Stimulated activated CD4-positive, alpha-beta T cell treated with anti-CD3 and anti-CD28 coated beads, Interleukin-15, amount 100 ng/mL, for 48 hours (primary cell): ENCODE measurements at places on chromosomes 3 and 15.

DNA sequence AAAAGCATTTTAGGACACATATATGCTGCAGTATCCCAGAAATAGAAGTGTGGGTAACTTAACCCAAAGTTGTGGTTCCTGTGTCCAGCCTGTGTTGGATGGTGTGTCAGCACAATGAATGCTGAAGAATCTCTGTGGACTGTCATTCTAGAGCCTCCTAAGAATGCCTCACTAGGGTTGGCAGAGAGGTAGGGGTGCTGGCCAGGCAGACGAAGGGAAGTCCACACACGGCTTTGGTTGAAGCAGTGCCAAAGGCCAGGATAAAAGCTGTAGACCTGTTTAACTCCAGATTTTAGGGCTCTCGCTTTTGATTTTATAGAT, 43.7 kb upstream of the TIPARP start:
- no peak for DNase-seq

DNA sequence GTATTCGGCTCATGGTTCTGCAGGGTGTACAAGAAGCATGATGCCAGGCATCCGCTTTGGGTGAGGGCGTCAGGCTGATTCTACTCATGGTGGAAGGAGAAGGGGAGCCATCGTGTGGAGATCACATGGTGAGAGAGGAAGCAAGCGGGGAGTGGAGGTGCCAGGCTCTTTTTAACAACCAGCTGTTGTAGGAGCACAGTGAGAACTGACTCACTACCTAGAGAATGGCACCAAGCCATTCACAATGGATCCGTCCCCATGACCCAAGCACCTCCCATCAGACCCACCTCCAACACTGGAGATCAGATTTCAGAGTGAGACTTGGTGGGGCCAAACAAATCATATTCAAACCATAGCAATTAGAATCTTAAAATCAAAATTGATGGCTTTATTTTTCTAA, 259.8 kb upstream of the CTDSPL start:
- DNase-seq: no peak

GRCh38 chr3:31968927-31969418, 12.1 kb downstream of the OSBPL10 start:
- DNase-seq: no peak

DNA sequence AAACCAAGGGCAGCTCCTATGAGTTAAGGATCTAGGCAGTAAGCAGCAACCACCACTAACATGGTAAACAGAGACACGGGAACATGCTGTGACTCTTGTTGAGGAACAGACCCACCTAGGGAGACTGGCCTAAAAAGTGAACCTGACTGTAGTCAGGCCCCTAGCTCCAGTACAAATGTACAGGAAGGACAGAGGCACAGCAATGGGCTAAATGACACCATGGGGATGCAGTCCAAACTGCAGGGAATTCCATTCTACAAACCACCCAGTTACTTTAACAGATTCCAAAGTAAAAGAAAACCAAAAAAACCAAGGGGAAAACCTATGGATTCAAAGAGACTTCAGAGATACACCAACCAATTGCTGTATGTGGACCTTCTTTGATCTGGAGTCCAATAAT, 28.2 kb upstream of the CGNL1 start:
- no peak for DNase-seq

GRCh38 chr3:173591401-173591800, 193.9 kb downstream of the NLGN1 start:
- DNase-seq: no peak

DNA sequence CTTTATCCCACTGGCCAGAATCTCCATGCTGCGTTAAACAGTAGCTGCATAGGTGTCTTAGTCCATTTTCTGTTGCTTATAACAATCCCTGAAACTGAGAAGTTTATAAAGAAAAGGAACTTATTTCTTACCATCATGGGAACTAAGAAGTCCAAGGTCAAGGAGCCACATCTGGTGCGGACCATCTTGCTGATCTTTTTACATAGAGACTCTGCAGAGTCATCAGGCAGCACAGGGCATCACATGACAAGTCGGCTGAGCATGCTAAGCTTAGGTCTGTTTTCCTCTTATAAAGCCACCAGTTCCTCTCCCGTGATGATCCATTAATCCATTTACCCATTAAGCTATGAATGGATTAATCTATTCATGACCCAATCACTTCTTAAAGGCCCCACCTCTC, 22.4 kb upstream of the FAM174B start:
- no peak for DNase-seq

DNA sequence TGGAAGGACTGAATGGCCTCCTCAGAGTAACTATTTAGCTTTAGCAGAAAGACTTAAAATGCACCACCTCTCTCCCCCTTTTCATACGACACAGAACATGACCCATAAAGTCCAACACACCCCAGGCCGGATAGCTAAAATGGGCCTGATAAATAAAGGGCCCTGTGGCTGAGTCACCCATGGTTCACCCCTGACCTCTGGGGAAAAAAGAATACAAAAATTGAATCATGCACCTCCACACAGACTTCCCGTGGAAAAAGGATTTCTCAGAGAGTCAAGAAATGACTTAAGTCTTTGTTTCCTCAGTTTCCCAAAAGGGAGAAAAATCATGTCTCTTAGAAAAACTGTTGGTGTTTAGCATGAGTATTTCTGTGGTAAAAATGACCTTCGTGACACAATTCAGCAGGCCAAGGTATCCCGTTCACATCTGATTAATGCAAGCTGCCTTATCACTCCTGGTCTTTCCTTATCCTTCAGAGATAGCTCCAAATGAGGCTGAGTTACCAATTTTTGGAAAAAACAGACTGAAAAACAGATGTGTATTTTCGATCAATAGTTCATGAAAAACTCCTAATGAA, 34.0 kb upstream of the ARHGEF3 start:
- DNase-seq: no peak

- DNase-seq: no peak
Observed at GRCh38 chr3:86737517-86737916, 253.4 kb downstream of the VGLL3 start.

- DNase-seq: peak; percentile 15
Observed at GRCh38 chr3:42547401-42547945, 34.3 kb downstream of the SEC22C start.

GRCh38 chr3:162569314-162569713, 1072.7 kb downstream of the OTOL1 start:
- DNase-seq: no peak

DNA sequence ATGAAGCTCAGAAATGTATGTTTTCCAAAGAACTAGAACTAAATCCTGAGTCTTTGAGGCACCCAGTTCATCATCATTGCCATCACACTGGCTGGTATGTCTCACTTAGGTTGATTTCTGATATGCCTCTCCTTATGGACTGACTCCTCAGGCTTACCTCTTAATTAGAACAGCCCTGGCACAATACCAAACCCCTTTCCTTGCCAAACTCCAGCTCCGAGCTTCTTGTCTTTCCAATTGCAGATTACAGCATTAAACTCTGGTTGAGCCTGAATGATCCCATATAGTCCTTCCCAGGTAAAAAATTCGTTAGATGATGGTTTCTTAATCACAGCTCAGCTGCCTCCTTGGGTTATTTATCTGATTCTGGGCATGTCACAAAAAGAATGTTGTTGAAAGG, 66.3 kb downstream of the RTP4 start:
- DNase-seq: no peak

GRCh38 chr3:38834110-38834509, 18.1 kb upstream of the SCN10A start:
- peak; percentile 29 for DNase-seq

DNA sequence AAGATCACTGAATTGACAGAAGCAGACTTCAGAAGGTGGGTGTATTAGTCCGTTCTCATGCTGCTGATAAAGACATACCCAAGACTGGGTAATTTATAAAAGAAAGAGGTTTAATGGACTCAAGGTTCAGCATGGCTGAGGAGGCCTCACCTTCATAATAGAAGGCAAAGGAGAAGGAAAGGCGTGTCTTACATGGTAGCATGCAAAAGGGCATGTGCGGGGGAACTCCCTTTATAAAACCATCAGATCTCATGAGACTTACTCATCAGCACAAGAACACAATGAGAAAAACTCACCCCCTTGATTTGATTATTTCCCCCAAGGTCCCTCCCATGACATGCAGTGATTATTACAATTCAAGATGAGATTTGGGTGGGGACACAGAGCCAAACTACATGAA, 416.3 kb upstream of the EPHA3 start:
- no peak for DNase-seq

GRCh38 chr3:153469162-153469561, 307.1 kb downstream of the RAP2B start:
- DNase-seq: no peak

GRCh38 chr15:84098604-84099003, 137.0 kb upstream of the GOLGA6L4 start:
- no peak for DNase-seq

GRCh38 chr15:79953951-79954444, 17.0 kb downstream of the BCL2A1 start:
- DNase-seq: no peak

GRCh38 chr15:94677202-94677790, 445.9 kb downstream of the MCTP2 start:
- DNase-seq: no peak

DNA sequence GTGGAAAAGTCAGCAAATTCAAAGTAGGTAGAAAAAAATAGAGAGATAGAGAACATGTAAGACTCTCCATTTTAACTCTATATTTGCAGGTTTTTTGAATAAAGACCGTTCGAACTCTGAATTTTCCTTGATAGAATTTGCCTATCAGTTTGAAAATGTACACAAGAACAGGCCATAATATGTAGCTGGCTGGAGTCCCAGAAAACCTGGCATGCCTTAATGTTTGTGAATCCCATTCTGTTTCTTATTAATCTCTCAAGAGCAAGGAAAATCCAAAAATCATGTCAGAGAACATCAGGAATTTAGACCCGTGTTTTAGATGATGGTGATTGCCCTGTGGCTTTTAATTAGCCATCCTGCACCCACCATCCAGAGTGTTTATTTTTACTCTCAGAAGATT, 7.2 kb upstream of the CFAP161 start:
- no peak for DNase-seq

- DNase-seq: no peak
Observed at GRCh38 chr3:46143951-46144473, 64.1 kb downstream of the CCR1 start.

GRCh38 chr15:75661100-75661755, 13.5 kb downstream of the SNX33 start:
- no peak for DNase-seq

- no peak for DNase-seq
Observed at GRCh38 chr3:54517424-54517823, 395.1 kb downstream of the CACNA2D3 start.

GRCh38 chr3:177928172-177928873, 607.9 kb upstream of the KCNMB2 start:
- no peak for DNase-seq

DNA sequence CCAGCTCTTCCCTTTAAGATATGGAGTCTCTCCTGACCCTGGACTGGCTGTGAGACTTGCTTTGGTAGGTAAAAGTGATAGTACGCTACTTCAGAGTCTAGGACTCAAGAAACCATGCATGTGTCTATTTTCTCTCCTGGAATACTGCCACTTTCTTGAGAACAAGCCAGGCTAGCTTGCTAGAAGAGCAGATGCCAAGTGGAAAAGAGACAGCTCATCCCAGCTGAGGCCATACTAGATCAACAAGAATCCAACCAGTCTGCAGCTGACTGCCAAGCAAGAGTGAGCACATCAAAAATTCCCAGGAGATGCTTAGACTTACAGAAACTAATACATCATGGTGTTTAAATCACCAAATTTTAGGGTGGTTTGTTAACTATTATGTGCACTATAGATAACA, 208.3 kb upstream of the RBMS3 start:
- no peak for DNase-seq

GRCh38 chr3:128473180-128473519, 6.5 kb upstream of the DNAJB8 start:
- DNase-seq: no peak

DNA sequence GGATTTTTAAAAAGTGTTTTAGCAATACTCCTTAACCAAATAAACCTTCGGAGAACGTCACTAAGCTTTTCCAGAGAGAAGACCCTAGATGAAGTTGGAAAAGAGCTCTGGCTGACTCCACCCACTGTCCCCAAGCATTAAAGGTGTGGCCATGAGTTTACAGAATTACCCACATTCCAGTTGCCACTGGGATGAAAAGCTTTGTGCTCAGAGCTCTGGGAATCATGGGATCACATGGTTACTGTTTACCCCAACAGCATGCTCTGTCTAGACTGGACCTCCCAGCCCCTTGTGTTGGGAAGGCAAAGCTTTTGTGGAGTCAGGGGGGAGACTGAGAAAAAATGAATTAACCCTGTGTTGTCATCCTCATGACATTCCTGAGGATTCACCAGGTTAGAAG, 55.3 kb downstream of the CCK start:
- no peak for DNase-seq

GRCh38 chr15:39238443-39238842, 342.4 kb upstream of the THBS1 start:
- no peak for DNase-seq

- DNase-seq: no peak
Observed at GRCh38 chr3:46935989-46936558, 40.5 kb downstream of the CCDC12 start.

GRCh38 chr3:73503781-73504180, 121.0 kb downstream of the PDZRN3 start:
- no peak for DNase-seq

DNA sequence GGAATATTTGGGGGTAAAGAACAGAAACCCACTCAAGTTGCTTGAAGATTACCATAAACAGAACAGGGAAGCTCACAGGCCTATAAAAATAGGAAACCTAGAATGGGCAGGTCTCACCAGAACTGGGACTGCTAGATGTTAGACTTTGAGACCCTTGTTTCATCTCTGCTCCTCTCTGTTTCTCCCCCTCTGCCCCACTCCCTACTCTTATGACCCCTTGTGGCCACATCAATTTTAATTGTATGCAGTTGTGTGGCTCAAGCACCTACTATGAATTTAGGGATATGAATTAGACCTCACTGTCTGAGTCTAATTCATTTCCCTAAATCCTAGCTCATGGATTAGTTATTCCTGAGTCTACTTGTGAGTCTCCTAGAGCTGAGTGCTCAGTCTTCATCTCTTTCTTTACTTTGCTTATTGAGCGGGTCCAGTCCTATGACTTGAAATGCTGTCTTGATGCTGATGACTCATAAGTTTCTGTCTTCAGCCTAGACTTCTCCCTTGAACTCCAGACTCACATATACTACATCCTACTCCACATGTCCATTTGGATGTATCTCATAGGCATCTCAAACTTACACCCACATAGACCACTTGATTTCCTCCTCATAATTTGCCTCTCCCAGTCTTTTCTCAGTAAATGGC, 78.7 kb downstream of the ITPR1 start:
- DNase-seq: no peak

- DNase-seq: no peak
Observed at GRCh38 chr15:64950888-64951287, 38.8 kb downstream of the SPG21 start.

DNA sequence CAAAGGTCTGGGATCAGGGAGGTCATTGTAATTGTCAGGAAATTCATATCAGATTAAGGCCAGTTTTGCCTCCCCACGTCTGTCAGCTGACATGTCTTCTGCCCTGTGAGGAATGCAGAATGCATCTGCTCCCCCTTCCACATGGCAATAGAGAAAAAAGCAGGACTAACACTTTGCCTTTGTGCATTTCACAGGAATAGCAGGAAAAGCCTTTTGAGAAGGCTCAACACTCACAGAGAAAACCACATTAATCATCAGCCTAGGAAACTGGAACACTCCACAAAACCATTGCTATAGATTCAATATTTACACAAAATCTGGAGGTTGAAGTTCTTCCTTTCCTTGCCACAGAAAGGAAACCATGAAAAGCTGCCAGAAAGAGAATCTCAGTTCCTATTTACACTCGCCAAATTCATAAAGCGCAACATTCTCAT, 165.2 kb upstream of the HES1 start:
- DNase-seq: no peak
